NCI-H2107 (cell line): ENCODE measurements at places on chromosomes 7 and 10.

DNA sequence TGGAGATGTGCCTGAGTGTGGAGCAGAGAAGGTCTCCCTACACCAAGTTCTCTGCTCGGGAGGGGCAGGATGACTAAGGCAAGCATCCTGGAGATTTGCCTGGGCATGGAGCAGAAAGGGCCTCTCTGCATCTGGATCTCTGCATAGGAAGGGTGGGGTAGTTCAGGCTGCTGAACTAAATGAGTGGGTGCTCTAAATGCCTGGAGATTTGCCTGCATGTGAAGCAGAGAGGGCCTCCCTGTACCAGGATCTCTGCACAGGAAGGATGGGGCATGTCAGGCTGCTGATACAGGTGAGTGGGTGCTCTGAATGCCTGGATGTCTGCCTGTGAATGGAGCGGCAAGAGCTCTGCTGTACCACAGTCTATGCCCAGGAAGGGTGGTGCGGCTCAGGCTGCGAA, 680.7 kb downstream of the SUGCT start:
- no peak for DNase-seq

DNA sequence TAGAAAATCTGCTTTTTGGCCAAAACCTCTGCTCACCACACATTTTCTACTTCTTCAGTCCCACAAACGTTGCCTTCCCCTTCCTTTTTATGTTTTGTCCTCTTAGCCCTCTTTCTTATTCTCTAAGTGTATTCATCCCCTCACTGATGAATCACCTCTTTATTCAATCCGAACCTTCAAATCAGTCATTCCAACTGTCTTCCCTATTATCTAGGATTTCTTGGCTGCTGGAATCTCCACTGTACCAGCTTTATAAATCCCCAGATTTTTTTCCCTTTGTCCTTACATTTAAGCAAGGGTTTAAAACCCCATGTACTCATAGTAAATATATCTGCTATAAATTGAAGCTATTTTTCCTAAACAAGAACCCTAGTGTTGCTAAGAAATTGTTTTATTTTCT, 176.9 kb downstream of the SEMA3A start:
- DNase-seq = no peak

DNA sequence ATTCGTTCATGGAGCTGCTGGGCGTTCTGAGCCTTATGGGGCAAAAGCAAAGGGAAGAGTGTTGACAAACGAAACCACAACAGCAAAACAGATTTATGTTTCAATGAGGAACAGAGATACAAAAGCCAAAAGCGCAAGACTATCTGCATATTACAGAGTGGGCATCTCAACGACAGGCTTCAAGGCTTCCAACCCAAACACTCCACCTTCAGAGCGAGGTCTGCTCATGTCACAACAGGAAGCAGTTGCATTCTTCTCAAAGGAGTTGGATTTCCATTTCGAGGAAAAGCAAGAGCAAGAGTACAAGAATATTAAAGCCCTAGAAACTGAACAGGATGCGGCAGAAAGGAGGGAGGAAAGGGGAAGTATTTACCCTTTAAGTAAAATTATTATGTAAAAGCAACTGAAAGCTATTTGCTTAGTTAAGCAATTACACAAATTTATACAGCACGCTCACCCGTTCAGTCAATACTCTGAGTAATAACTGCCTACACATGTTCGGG, 189.3 kb downstream of the ELMO1 start:
- DNase-seq = no peak

- no peak for DNase-seq
These were observed at the start of gene NPFFR1 for GRCh38 chr10:70283445-70284399. NPFFR1 (minus strand) TSS chr10:70284004; CDS start chr10:70283676, 328 bp downstream.

GRCh38 chr7:43535810-43536585, 46.9 kb upstream of the STK17A start:
- no peak for DNase-seq

- peak; percentile 32 for DNase-seq
These were observed 621 bp upstream of the FAM13C start for GRCh38 chr10:59362959-59363381.

- no peak for DNase-seq
These were observed 221.2 kb downstream of the ADRA2A start for GRCh38 chr10:111298031-111298430.

- no peak for DNase-seq
These were observed 123.7 kb upstream of the FAM20C start for GRCh38 chr7:68629-69028.

- no peak for DNase-seq
These were observed 68.6 kb upstream of the CACNB2 start for GRCh38 chr10:18071591-18071990.

DNA sequence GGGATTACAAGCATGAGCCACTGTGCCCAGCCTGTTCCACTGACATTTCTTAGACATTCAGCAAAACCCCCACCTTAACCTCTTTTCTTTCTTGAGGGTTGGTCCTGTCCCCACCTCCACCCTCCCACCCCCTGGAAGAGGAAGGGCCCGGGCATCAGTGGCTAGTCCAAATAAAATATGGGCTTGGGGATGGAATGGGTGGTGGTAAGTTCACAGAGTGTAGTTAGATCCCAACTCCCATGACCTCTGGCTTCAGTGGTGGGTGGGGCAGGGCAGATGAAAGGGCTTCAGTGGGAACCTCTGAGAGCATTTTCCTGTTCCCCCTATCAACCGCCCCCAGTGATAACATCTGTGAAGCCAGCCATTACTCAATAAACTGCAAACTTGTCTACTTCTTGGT, 9.8 kb downstream of the SFXN3 start:
- DNase-seq = no peak

- DNase-seq = no peak
These were observed 994 bp upstream of the MAGI2 start for GRCh38 chr7:79454361-79454960.

DNA sequence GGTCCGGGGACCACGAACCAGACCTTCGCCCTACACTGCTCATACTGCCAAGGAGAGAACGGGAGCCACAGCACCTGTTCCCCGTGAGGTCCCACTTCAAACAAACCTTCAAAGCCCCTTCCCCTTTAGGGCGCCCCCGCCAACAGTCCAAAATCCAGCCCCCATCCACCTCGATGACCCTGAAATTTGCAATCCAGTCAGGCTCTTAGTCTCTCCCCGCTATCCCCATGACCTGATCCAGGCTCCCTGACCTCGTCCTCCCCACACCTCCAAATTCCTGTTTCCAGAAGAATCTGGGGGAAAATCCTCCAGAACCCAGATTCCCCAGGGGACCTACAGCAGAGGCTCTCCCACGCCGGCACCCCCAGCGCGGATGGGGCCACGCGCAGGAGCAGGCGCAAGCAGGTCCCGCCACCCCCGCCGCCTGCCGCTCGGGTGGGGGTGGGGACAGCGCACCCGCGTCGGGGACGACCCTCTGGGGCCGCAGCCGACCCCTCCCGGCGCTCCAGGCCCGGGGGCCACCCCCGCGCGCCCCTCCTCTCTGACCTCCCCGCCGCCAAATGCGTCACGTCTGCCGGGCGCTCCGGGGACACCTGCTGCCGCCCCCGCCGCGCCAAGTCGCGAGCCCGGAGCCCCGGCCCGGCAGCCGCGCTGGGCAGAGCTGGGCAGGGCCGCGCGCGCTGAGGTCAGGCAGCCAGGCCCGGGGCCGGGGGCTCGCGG, 753 bp downstream of the CAMK2B start:
- DNase-seq = no peak

DNA sequence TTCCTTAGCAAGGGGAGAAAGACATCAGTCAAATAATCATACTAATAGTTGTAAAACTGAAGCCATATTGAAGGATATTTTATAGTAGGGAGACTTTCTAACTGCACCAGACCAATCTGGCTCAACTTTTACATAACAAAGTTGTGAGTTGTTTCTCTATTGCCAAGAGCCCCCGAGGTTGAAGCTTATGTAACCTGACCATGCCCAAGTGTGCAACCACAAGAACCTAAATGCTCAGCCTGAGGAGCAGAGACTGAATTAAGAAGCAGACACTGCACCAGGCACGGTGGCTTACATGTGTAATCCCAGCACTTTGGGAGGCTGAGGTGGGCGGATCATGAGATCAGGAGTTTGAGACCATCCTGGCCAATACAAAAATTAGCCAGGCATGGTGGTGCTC, 77.3 kb upstream of the ARMC3 start:
- no peak for DNase-seq

DNA sequence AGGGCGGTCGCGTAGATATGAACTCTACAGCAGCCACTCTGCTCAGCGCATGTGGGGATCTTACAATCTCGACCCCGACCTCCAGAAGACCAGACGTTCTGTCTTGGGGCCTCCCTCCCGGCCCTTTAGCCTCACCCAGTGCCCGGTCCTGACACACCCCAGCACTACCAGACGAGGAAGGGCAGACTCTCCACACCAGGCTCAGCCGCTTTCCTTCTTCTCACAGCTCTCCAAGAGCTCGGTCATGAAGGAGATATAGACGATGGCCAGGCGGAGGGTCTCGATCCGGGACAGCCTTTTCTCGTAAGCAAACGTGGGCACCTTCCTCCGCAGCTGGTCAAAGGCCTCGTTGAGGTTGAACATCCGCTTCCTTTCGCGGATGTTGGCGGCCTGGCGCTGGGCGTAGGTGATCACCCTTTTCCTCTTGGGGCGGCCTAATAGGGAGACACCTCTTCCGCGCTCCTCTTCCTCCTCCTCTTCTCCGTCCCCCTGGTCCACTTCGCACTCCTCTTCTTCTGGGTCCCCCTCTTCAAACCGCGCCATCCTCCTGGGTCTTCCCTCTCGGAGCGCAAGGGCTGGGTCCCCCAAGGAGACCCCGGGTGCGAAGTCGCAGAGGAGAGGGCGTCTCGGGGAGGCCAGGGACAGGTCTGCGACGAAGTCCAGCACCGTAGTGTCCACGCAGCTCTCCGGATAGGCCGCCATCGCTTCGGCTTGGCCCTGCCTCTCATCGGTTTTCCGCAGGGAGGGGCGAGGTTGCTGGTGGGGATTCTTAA, at the start of gene FERD3L:
Gene FERD3L (minus strand): TSS at position 761 of the 773 bp plus-strand sequence. CDS start 59 bp downstream, at position 702.
- no peak for DNase-seq

GRCh38 chr7:5207131-5207530, 17.1 kb downstream of the WIPI2 start:
- DNase-seq = no peak

DNA sequence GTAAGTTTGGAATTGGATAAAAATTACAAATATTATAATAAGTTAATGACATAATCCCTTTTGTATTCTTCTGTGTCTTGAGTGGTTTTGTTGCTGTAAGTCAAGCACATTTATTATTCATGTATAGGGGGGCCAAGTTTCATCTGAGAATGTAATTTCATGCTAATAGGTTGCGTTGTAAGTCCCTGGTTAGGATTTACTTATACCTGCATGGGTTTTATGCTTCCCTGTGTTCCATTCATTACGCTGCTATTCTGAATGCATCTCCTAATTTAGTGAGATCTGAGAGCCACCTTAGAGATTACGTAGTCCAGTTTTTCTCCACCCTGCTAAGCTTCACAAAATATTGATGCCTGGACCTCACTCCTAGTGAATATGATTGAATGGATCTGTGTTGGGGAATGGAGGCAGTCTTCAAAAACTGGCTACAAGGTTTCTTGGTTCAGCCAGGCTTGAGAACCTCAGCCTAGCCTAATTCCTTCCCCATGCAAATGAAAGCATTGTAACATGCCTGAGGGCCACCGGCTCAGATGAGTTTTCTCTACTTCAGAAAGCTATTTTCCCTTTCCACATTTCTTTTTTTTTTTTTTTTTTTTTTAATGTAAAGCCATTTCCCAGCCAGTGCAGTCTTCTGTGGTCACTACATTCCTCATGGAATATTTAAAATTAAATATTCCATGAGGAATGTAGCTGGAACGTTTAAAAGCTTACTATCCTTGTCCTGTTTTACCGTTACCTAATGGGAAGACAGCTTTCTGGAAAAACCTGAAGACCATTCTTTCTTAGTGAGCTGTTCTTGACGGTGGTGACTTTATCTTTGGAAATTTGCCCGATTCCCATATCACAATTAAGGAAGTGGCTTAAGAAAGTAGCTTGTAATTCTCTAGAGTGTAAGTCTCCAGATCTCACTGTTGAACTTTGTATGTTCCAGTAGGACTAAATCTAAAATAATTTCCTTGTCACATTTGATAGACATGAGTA, 16.0 kb downstream of the PAPSS2 start:
- no peak for DNase-seq

GRCh38 chr7:103348452-103348851, 1.0 kb downstream of the PSMC2 start:
- no peak for DNase-seq

DNA sequence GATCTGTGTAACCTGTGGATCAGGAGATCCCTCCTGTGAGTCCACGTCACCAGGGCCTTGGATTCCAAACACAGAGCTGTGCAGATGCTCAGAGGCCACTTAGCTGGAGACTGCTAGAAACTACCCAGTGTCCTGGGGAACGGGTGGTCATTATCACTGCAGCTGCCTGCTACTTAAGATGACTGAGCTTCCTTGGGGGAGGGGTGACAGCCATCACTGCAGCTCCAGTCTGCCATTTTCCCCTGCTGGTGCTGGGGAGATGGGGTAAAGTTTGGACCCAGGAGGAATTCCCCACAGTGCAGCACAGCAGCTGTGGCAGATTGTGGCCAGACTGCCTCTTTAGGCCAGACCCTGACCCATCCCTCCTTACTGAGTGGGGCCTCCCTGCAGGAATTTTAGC, 78.8 kb upstream of the VOPP1 start:
- DNase-seq = no peak

- DNase-seq = no peak
These were observed 5.6 kb upstream of the ASB4 start for GRCh38 chr7:95479992-95480624.

DNA sequence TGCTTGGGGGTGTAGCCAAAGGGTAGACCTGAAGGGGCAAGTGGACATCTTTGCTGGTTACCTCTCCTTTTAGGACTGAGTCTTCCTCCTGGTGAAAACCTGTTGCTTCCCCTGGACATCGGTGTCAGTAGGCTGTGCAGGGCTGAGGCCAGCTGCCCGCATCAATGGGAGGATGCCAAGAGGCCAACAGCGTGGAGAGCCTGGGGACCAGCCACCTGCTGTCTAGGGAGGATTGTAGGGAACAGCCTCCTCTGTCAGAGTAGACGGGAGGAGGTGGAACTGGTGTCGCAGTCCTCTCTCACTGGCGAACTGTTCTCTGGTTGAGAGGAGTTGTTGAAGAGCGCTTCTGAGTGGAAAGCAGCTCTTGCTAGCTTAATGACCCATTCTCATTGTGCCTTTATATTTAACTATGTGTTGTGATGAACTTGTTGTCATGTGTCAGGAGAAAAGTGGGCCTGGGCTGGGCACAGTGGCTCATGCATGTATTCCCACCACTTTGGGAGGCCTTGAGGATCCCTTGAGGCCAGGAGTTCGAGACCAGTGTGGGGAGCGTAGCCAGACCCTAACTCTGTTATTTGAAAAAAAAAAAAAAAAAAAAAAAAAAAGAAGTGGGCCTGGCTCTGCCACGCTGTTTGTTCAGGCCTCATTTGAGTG, 1.8 kb downstream of the SUFU start:
- DNase-seq = no peak

DNA sequence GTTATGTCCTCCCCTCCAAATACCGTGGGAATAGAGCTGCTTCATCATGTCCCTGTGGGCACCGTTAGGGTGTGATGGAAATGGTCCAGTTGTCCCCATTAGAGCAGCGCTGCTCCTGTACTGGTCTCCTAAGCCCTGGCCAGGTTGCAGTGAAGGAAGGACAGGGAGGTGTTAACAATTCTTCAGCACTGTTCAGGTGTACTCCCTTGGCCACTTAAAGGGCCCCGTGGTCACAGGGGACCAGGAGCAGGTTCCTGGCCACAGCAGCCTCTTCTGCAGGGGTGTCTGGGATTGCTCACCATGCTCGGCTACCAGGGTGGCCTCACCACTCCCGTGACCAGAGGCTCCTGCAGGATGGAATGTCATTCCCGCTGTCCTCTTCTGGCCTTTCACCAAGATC, 65.8 kb downstream of the MINDY4 start:
- no peak for DNase-seq

GRCh38 chr10:62732841-62733653, 71.5 kb upstream of the ADO start:
- no peak for DNase-seq
